ENCODE measurements at places on chromosomes 13 and 19. TPM values are rescaled to one million over a fixed set of nuclear protein-coding genes. Genes with fewer than 3 reads are reported as not detected.

Gene SPACA7
- polyA plus RNA-seq: not detected

DNA sequence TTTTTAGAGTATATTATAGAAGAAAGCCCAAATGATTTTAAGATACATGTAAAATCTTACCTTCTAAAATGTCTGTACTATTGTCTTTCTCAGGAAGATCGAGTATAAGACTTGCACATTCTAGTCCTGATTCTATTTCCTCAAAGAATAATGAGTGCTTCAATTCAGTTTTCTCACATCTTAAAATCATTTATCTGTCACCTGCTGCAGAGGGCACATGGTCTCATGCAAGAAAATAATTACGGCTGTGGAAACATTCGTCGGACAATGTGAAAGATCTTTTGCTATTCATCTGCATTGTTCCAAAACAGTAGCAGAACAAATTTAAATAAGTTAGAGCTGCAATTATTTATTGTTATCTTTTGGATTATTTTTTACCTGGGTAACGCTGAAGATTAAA lies 1403.5 kb downstream of the PCDH9 start:
- H3K36me3 ChIP-seq: no peaks in the 10 kb centered on the region
- H3K4me3 ChIP-seq: no peak overlapping the region
- H3K27ac ChIP-seq: no peak overlapping the region

DNA sequence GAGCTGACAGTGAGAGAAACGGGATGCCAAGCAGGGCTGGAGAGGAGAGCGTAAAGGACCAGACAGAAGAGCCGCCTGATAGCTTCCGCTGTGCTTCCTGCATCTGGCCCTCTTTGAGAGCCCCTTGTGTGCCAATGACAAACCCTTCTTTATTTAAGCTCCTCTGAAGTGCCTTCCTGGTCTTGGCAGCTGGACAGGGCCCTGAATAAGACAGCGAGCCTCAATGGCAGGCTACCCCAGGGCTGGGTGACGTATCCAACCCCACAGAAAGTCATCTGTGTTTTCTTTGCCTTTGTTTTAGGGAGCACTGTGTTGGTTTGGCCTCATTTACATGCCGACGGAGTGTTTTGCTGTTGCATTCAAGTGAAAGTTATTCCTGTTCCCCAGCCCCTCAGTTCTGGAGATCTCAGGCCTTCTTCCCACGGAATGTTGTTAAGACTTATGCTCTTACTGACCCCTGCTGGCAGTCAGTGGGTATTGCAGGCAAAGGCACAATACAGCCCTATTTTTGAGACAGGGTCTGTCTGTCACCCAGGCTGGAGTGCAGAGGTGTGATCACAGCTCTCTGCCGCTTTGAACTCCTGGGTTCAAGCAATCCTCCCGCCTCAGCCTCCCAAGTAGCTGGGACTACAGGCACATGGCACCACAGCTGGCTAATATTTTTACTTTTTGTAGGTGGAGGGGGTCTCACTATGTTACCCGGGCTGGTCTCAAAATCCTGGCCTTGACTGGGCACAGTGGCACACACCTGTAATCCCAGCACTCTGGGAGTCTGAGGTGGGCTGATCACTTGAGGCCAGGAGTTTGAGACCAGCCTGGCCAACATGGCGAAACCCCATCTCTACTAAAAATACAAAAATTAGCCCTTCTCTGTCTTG lies 16.8 kb downstream of the CCL25 start:
- no peak overlapping the region for H3K4me3 ChIP-seq
- peaks cover 6% of the 10 kb centered on the region for H3K36me3 ChIP-seq
- DNase-seq: no peak
- H3K27me3 ChIP-seq: no peaks in the 10 kb centered on the region
- no peak overlapping the region for H3K27ac ChIP-seq
- H3K4me1 ChIP-seq: peaks cover 30% of the 10 kb centered on the region

GRCh38 chr19:34244611-34245299 lies 9.6 kb upstream of the GARRE1 start:
- H3K4me1 ChIP-seq: no peaks in the 10 kb centered on the region
- H3K36me3 ChIP-seq: no peaks in the 10 kb centered on the region
- DNase-seq: no peak

Data from immature natural killer cell (primary cell).